ENCODE measurements at places on chromosomes 2 and 18. TPM values are rescaled to one million over a fixed set of nuclear protein-coding genes. Genes with fewer than 3 reads are reported as not detected.

The POTEC gene
- total RNA-seq = not detected

- peaks cover 55% of the 10 kb centered on the region for H3K36me3 ChIP-seq
- peak; percentile 32 for DNase-seq
- H3K27me3 ChIP-seq = no peaks in the 10 kb centered on the region
These were observed 9.9 kb downstream of the NFE2L2 start for GRCh38 chr2:177254433-177255226.

DNA sequence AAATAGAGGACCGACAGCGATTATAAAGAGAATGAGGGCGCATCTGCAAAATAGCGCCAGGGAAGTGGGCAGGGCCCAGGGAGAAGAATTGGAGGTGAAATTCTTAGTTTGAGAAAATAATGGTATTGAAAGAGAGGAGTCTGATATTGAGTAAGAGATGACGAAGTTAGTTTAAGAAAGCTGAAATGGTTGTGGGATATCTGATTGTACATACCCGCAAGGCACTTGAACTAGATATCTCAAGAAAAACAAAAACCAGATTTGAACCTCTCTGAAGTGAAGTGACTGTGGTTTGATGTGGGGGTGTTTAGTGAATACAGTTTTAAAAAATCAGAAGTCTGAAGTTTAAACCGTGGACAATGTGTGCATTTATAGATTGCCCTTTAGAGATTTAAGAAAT is 38.9 kb downstream of the ZNF532 start:
- H3K36me3 ChIP-seq = peaks cover 38% of the 10 kb centered on the region
- H3K27me3 ChIP-seq = peaks cover 3% of the 10 kb centered on the region
- DNase-seq = no peak
- H3K4me1 ChIP-seq = peaks cover 5% of the 10 kb centered on the region
- H3K4me3 ChIP-seq = no peak overlapping the region

DNA sequence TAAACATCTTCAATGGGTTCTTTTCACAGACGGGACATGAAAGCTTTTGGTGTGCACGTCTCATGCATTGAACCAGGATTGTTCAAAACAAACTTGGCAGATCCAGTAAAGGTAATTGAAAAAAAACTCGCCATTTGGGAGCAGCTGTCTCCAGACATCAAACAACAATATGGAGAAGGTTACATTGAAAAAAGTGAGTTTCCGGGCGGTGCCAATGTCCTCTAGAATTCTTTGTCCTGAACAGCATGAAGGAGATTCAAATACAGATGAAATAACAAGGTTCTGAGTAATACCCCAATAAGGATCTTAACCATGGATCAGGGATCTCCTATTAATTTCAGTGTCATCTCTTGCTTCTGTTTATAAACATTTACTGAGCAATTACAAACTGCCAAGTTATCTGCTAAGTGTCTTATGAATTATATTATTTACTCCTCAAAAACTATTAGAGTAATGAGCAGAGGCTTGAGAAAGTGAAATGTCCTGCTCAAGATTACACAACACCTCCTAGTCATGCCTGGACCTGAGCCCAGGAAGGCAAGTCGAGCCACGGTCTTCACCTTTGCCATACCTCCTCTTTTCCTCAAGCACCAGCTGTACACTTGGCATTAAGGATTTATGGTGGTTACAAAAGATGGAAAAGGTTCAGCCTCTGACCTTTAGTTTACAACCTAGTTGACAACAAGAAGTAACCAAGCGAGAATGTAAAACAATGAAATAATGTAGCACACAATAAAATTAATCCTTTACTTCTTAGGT is 22.6 kb downstream of the DHRS9 start:
- no peaks in the 10 kb centered on the region for H3K27me3 ChIP-seq
- H3K4me3 ChIP-seq = no peak overlapping the region
- no peak overlapping the region for H3K27ac ChIP-seq
- peak; percentile 3 for DNase-seq

- no peak overlapping the region for H3K27ac ChIP-seq
- H3K4me1 ChIP-seq = no peaks in the 10 kb centered on the region
- no peaks in the 10 kb centered on the region for H3K27me3 ChIP-seq
These were observed 287.6 kb downstream of the MYCN start for GRCh38 chr2:16227811-16228462.

DNA sequence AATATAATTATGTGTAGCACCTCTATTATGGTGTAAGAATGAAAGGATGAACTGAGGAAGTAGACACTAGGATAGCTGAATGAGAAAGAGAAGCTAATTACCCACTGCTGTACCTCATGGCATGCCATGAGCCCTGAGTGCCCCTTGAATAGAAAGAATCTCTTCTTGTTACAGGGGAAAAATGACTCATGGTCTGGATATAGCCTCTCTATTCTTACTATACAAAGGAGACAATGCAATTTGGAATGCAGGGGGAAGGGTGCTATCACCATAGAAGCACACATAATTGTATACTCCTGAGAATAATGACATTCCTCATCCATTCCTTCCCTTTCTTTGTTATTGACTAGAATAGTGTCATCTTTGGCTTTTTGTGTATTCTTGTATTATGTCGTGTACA is 385.2 kb downstream of the CDH7 start:
- H3K27me3 ChIP-seq = no peaks in the 10 kb centered on the region
- no peak overlapping the region for H3K4me3 ChIP-seq
- H3K4me1 ChIP-seq = no peaks in the 10 kb centered on the region
- no peak overlapping the region for H3K27ac ChIP-seq
- no peak for DNase-seq
